Stomach (tissue), 19 donors: ENCODE measurements at places on chromosomes 4 and X. TPM values are rescaled to one million over a fixed set of nuclear protein-coding genes. Genes with fewer than 3 reads are reported as not detected.

DNA sequence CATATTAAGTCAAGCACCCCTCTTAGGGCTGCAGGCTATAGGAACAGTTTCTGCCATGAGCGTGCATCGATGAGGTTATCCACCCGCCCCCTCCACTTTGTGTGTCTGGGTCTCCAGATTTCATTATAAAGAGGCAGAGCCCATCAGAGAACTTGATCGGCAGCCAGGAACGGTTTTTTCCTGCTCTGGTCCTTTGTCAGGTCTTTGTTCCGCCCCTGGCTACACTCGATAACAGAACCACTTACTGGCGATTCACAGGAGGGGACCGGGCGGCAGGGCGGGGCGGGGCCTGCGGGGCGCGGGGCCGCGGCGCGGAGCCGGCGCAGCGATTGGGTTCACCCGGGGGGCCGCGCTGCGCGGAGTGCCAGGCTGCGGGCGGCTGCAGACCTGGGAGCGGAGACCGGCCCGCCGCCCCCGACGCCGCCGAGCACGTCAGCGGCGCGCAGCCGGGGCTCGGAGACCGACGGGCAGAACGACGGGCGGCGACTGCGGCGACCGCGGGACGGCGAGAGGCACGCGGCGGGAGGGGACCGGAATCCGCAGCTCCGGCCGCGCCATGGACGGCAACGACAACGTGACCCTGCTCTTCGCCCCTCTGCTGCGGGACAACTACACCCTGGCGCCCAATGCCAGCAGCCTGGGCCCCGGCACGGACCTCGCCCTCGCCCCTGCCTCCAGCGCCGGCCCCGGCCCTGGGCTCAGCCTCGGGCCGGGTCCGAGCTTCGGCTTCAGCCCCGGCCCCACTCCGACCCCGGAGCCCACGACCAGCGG is at the start of gene SLC10A4:
Gene SLC10A4 (plus strand): TSS at position 338 of the 771 bp plus-strand sequence. CDS start 219 bp downstream, at position 557.
- peak within 1 kb of the TSS; percentile 41 for H3K4me3 ChIP-seq
- H3K27me3 ChIP-seq: no peaks in the 10 kb centered on the region
- H3K36me3 ChIP-seq: no peaks in the 10 kb centered on the region

DNA sequence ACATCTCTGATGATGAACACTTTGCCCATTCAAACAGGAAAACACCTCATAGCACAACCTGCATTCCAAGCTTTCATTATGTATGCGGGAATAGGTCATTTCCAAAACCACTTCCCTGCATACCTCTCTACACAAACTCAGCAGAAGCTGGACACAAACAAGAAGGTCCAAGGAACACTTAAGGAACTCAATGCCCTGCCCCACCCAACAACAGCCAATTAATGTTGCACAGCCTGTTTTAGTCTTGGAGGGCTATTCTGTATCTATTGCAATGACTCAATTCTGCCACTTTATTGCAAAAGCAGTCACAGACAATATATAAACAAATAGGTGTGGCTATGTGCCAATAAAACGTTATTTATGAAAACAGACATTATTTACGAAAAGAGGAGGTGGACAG is 16.7 kb downstream of the OPHN1 start:
- no peak for DNase-seq
- peaks cover 12% of the 10 kb centered on the region for H3K4me1 ChIP-seq
- no peaks in the 10 kb centered on the region for H3K27me3 ChIP-seq
- no peak overlapping the region for H3K4me3 ChIP-seq
- H3K36me3 ChIP-seq: no peaks in the 10 kb centered on the region
- no peak overlapping the region for H3K27ac ChIP-seq

- H3K4me1 ChIP-seq: no peaks in the 10 kb centered on the region
- H3K27me3 ChIP-seq: no peaks in the 10 kb centered on the region
- no peaks in the 10 kb centered on the region for H3K36me3 ChIP-seq
- DNase-seq: no peak
These were observed 34.8 kb downstream of the OSTC start for GRCh38 chr4:108685036-108685686.

DNA sequence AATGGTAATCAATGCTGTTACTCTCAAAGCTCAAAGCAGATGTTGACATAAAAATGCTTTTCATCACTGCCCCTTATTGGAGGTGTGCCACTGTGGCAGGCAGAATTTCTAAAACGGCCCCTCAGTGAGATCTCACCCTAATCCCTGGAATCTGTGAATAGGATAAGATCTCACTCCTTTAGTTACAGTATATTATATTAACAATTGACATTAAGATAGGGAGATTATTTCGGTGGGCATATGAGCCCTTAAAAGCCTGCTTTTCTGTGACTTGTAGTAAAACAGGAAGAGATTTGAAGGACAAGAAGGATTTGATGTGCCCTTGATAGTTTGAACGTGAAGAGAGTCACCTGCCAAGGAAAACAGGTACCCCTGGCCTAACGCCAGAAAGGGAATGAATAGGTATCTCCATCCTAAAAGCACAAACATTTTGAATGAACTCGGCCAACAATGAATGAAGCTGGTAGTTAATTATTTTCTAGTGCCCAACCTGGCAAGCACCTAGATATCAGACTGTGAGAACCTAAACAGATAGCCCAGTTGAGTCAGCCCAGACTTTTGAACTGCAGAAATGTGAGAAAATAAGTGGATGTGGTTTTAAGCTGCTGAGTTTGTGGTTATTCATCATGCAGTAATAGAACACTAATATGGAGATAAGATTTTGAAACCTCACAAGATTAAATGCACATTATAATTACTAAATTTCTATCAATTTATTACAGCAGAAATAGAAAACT is 881.6 kb downstream of the PCDH18 start:
- no peak overlapping the region for H3K27ac ChIP-seq
- no peak overlapping the region for H3K4me3 ChIP-seq
- H3K36me3 ChIP-seq: no peaks in the 10 kb centered on the region

- H3K4me1 ChIP-seq: no peaks in the 10 kb centered on the region
- DNase-seq: no peak
- peaks cover 56% of the 10 kb centered on the region for H3K36me3 ChIP-seq
- H3K27ac ChIP-seq: no peak overlapping the region
- no peaks in the 10 kb centered on the region for H3K27me3 ChIP-seq
These were observed 11.6 kb downstream of the POLR2B start for GRCh38 chr4:56990109-56990905.

Gene BRS3
- not detected for polyA plus RNA-seq
